ENCODE measurements at places on chromosomes 7 and 10.

GRCh38 chr10:63760708-63761047, 239.5 kb downstream of the REEP3 start:
- no peak for DNase-seq

DNA sequence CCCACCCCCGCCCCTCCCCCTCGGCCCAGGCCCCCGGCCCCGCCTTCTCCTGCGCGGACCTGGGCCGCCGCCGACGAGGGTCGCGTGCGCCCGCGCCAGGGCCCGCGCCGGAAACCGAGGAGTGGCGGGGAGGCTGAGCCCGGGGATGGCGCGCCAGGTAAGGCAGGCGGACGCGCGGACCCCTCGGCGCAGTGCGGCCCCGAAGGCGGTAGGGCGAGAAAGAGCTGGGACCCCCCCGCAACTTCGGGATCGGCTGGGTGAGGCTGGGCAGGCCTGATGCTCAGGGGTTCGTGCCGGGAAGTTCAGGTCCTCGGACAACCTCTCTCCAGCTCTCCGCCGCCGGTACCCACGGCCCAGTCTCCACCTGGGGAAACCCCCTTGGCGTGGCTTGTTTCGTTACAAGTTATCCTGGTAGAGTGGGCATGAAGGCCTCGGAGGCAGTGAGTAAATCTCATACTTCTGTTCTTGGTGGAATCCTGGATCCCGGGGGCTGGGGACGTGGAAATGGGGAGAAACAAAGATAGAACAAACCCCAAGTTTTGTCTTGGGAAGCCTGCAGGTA, 58.4 kb downstream of the ZNF467 start:
- DNase-seq, result no peak

- no peak for DNase-seq
These were observed 108.9 kb downstream of the BICC1 start for GRCh38 chr10:58621379-58622077.

DNA sequence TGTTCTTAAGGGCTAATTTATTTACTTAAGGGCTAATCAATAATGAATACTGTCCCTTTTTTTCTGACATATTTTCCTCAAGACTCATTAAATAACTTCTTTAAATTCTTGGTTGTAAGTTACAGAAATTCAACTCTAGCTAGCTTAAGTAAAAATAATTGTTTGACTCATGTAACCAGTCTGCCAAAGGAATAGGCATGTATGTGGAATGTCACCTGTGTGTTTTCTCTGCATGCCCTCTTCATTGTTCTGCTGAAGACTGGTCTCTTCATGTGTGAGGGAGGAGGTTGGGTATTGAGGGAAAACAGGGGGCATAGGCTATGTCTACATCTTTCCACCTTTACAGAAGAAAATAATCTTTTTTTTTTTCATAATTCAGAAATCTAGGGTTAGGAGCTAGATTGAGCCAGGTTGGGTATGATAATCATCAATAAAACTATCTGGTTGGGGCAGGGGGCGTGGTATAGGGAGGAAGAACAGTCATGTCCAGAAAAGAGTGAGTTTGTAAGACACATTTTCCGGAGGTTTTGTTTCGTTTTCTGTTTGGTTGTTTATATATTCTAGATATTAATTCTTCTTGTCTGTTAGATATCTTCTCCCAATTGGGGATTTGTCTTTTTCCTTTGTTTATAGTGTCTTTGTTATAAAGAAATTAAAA, 37.9 kb downstream of the EXOC4 start:
- DNase-seq, result no peak

- DNase-seq, result no peak
These were observed 453.4 kb upstream of the NFE2L3 start for GRCh38 chr7:25698451-25699113.

DNA sequence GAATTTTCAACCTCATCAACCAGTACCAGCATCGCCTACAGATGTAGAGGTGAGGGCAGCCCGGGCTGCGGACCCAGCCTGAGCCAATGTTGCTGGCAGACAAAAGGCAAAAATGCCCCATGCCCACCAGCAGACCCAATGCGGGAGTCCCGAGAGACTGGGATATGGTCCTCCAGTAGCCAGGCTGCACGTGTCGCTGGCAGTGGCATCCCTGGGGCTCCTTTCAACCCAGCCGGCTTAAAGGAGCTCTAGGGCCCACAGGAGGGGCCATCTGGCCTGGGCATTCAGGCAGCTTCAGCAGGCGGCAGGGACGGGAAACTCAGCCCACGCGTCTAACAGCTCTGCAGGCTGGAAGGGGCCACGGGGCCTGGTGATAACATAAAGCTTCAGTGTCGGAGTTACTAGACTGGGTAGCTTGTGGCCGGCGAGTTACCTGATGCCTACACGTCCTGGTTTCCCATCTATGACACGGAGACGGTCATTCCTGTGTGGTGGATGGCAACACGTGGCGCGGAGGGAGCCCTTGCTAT, 70.7 kb downstream of the PROSER2 start:
- no peak for DNase-seq

GRCh38 chr10:9157656-9158055, 1103.2 kb downstream of the GATA3 start:
- DNase-seq, result no peak

DNA sequence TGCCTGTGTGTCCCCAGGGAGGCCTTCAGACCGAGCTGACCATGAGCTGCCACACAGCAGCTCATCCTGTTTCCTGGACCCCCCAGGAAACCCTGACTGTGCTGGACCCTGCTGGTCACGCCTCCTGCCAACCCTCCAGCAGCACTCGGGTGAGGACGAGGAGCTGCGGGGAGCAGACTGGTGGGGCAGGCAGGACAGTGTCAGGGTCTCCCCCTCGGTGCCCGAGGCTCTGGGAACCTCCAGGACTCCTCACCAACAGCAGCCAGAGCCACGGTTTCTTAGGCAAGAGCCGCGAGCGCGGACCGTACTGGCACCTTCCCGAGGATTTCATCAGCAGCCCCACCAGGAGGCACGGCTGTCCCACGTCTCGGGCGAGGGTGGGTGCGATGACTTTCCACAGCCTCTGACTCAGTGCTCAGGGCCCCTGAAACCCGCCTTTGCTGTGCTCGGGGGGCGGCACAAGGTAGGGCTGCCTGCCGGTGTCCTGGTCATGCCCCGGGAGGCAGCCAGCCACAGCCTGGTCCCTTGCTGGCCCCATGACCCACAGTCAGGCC, 186.9 kb downstream of the ELFN1 start:
- DNase-seq, result no peak

DNA sequence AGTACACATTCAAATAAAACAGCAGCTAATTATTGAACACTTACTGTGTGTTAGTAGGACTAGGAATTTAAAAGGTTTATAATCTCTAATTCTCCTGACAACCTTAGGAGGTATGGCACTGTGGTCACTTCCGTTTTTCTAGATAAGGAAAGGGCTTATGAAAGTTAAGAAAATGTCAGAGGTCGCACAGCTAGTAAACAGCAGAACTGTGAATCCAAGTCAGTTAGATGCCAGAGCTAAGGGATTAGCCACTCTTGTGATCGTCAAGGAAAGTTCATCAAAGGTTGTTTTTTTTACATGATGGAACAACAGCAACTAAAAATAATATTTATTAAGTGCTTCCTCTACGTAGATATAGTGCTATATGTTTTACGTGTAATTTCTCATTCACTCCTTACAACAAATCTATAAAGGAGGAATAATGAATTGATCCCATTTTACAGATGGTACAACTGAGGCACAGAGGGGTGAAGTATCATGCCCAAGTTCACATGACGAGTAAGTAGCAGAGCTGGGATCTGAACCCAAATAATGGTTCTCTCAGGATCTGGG, 84.9 kb downstream of the NAMPT start:
- no peak for DNase-seq

- no peak for DNase-seq
These were observed 75.6 kb downstream of the MYOF start for GRCh38 chr10:93406364-93407145.

- DNase-seq, result no peak
These were observed 38.3 kb upstream of the PRLHR start for GRCh38 chr10:118633786-118634185.

GRCh38 chr10:117788911-117789310, 246.4 kb downstream of the EMX2 start:
- DNase-seq, result no peak

GRCh38 chr7:146175716-146176115, 59.1 kb downstream of the CNTNAP2 start:
- DNase-seq, result no peak

GRCh38 chr10:99610221-99610620, 10.0 kb downstream of the SLC25A28 start:
- no peak for DNase-seq

- DNase-seq, result no peak
These were observed 93.5 kb downstream of the VWC2 start for GRCh38 chr7:49866910-49867309.

GRCh38 chr10:44966129-44966815, 6.7 kb downstream of the RASSF4 start:
- DNase-seq, result no peak

DNA sequence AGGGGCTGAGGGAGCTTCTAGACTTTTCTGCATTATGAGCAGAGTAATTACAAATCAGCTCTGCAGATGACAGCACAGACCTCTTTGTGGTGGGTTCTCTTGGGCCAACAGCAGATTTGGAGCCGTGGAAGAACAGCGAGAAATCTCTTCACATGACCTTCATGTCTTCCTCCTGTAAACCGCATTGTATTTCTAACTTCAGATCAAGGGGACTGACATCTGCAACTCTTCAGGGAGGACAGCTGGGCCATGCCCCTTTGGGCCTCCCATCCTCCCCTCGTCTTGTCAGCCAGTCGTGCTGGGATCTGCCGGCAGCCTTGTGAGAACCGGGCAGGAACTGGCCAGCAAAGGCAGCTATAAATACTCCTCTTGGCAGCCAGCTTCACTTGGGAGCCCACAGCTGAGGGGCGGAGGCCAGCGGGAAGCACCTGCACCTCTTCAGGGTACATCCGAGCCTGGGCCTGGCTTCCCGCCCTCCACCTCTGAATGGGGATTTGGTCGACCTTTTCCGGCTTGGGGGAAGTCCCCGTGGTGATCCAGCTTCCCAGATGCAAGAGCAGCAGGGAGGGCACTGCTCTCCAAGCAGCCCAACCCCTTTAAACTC, 54.7 kb downstream of the STEAP1B start:
- DNase-seq, result no peak

DNA sequence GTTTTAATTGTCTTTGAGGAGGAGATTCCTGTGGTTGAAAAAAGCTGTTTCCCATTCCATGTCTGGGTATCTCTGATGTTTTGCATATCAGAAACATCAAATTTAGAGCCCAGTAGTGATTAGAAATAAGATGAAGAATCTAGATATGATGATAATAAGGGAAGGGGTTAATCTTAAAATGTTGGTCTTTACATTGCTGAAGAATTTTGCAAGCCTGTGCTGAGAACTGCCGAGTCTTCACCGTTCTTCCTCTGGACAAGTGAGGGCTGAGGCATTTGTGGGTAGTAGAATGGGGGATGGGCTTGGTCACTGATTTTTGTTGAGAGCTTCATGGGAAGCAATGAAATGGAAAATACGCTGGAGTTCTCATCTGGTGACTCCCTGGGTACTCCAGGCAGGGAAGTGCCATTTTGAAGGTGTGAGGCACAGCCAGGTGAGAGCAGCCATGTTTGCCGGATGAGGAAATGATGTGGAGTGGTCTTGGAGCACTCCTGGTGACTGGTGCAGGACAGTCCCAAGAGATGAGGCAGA, 10.2 kb downstream of the TCF7L2 start:
- no peak for DNase-seq

- DNase-seq, result no peak
These were observed 135.7 kb upstream of the RNF32 start for GRCh38 chr7:156504687-156505545.

GRCh38 chr10:92142949-92143348, 147.9 kb downstream of the CPEB3 start:
- DNase-seq, result no peak

- no peak for DNase-seq
These were observed 13.6 kb downstream of the CLIP2 start for GRCh38 chr7:74302745-74303221.

GRCh38 chr7:24503506-24503905, 69.7 kb upstream of the PALS2 start:
- DNase-seq, result no peak

DNA sequence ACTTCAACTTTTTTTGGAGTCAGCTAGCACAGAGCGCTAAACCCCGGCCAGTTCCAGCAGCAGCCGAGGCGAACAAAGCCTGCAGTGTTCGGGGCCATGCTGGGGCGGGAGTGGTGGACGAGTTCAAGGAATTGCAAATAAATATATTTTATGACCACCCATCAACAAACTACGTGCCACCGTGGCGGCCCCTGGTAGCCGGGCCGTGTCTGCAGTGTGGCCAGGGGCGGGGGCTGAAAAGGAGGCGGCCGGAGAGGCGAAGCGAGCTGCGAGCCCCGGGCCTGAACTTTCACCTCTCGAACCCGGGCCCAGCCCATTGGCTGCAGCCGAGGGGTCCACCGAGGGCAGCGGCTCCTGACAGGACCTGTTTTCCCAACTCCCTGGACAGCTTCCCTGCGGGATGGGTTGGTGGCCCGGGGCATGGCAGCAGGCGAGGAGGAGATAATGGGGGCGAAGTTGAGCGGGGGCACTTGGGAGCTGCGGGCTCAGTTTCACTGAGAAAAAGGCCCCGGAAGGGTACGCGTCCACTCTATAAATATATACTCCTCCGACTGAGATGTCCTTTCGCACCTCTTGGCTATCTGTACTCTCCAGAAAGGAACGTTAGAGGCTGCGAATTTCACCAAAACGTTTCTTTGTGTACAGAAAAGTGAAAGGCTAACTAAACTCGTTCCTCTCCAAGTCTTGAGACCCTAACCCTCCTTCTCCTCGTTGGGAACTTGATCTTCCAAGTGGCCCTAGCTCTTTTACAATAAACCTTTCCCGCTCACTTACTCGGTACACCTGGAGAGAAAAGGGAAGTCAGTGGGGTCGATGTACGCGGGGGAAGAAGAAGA, 164.6 kb upstream of the PPP1R3A start:
- DNase-seq, result no peak

Data from stimulated activated CD8-positive, alpha-beta memory T cell treated with anti-CD3 and anti-CD28 coated beads, Interleukin-4, amount 100 ng/mL, for 1 hour (primary cell).